RWPE2 (cell line): ENCODE measurements at places on chromosomes 7 and 10.

GRCh38 chr7:28768577-28769147, 189.5 kb downstream of the TRIL start:
- H3K27me3 ChIP-seq, result no peaks in the 10 kb centered on the region
- H3K4me3 ChIP-seq, result no peak overlapping the region
- H3K27ac ChIP-seq, result no peak overlapping the region
- no peaks in the 10 kb centered on the region for H3K4me1 ChIP-seq

GRCh38 chr7:44155191-44156185, 14.4 kb upstream of the MYL7 start:
- H3K4me1 ChIP-seq, result no peaks in the 10 kb centered on the region
- H3K27me3 ChIP-seq, result no peaks in the 10 kb centered on the region
- H3K27ac ChIP-seq, result no peak overlapping the region
- DNase-seq, result no peak

DNA sequence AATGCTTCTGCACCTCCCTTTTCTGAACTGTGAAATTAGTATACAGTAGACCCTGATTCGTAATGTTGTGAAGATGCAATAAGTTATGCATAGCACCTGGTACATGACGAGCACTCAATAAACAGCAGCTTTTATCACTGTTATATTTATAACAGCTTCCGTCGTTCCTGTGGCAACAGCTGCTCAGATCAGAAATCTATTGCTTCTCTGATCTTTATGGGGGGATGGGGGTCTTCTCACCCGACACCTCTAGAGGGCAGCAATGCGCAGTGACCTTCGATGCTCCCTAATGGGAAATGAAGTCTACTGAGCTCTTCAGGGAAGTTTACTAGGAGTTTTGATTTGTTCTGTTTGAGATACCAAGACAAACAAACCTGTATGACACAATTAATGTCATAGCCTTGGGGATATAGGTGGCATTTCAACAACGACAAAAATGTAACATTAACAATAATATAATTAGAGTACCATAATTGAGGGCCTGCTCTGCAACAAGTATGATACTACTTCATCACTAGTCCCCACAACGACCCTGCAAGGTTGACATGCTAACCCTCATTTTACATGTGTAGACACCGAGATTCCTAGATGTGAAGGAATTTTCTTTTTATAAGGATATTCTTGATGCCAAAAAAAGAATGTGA, 289.6 kb downstream of the SFMBT2 start:
- H3K36me3 ChIP-seq, result no peaks in the 10 kb centered on the region
- H3K4me1 ChIP-seq, result no peaks in the 10 kb centered on the region
- H3K4me3 ChIP-seq, result no peak overlapping the region
- peaks cover 13% of the 10 kb centered on the region for H3K27me3 ChIP-seq
- H3K27ac ChIP-seq, result no peak overlapping the region
- DNase-seq, result no peak

GRCh38 chr10:70673929-70674559, 1.7 kb downstream of the ADAMTS14 start:
- no peaks in the 10 kb centered on the region for H3K36me3 ChIP-seq
- peaks cover 5% of the 10 kb centered on the region for H3K27me3 ChIP-seq
- DNase-seq, result no peak
- peaks cover 10% of the 10 kb centered on the region for H3K4me1 ChIP-seq

- H3K4me1 ChIP-seq, result no peaks in the 10 kb centered on the region
- no peaks in the 10 kb centered on the region for H3K27me3 ChIP-seq
- H3K36me3 ChIP-seq, result no peaks in the 10 kb centered on the region
- H3K4me3 ChIP-seq, result no peak overlapping the region
Measured at GRCh38 chr10:48636901-48637300, 32.0 kb upstream of the ARHGAP22 start.

DNA sequence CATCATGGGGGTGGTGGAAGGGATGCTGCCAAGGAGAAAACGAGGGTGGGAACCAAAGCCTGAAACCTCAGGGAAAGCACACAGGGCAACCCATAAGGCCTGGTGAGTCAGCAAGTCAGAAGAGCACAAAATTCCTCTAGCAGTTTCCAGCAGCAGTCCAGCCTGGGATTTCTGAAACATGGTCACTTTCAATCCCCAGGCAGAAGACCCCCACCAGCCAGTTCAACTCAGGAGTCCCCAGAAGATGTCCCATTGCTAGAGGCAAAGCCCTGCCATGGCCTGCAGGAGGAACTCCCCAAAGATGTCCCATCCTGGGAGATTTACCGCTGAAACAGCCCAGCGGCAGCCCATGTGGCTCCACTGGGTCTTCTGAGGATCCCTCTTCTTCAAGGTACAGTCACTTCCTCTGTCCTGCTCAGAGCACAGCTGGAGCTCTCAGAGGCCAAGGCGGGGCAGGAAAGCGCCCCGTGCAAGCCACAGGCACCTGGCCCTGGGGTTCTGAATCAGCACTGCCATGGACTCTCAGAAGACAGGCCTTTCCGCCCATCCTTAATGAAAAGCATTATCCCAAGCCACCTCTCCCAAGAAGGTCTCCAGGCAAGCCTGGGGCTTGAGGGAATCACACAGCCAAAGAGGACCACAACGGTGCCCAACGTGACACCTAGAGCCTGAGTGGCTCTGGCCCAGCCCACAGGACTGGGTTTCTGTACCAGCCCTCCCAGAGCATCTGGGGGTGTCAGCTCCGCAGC, 196.9 kb downstream of the GRID1 start:
- DNase-seq, result no peak
- no peaks in the 10 kb centered on the region for H3K36me3 ChIP-seq
- no peak overlapping the region for H3K27ac ChIP-seq
- no peaks in the 10 kb centered on the region for H3K27me3 ChIP-seq
- no peak overlapping the region for H3K4me3 ChIP-seq

GRCh38 chr7:55517191-55517633, 55.1 kb downstream of the VOPP1 start:
- no peaks in the 10 kb centered on the region for H3K27me3 ChIP-seq
- H3K4me3 ChIP-seq, result no peak overlapping the region
- H3K36me3 ChIP-seq, result peaks cover 36% of the 10 kb centered on the region

DNA sequence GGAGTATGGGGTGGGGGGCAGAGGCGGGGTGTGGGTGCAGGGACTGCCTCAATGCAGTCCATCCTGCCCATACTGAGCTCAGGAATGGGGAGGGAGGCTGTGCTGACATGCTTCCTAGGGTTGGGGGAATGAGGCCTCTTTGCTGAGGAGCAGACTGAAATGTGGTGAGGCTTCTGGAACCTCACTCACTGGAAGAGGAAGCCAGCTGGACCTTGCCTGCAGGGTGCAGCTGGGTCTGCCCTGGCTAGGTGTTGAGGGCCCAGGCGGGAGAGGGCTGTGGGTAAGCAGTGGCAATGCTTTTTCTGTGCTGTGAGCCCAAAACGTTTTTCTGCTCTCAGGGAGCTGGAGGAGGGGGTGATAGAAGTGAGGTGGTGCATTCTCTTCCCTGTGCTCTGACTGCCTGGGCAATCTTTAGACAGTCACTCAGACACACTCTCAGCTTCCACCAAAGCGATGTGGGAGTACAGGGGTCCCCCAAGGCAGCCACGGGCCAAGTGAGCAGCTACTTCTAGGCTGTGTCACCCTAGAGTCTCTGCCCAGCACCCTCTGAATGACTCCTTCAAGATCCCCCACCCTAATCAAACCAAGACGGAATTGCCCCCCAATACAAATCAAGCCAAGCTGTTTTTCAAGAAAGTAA, 41.1 kb upstream of the BMPR1A start:
- no peaks in the 10 kb centered on the region for H3K4me1 ChIP-seq
- H3K27ac ChIP-seq, result no peak overlapping the region
- H3K36me3 ChIP-seq, result no peaks in the 10 kb centered on the region
- H3K4me3 ChIP-seq, result no peak overlapping the region
- no peaks in the 10 kb centered on the region for H3K27me3 ChIP-seq

DNA sequence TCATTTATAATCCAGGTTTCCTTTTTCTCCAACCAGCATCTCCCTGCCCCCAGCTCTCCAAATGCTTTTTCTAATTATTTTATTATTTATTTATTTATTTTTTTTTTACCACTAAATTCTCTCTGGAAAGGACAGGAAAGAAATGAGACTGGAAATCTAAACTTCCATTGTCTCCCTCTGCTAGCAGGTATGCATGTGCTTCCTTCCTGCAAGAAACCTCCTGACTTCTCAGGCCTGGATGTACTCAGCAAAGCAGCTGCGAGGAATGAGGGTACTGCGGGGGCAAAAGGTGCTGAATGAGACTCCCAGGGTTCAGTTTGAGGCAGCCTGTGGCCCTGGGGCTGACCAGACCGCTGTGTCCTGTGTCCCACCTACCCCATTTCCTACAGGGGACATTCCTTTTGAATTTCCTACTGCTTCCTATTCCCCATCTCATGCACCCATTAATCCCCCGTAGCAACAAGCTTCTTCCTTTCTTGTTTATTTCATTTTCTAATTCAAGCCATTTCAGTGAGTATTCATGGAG, 324.6 kb upstream of the IGFBP3 start:
- H3K27ac ChIP-seq, result no peak overlapping the region
- H3K4me3 ChIP-seq, result no peak overlapping the region
- H3K27me3 ChIP-seq, result no peaks in the 10 kb centered on the region
- H3K4me1 ChIP-seq, result no peaks in the 10 kb centered on the region

- no peak overlapping the region for H3K4me3 ChIP-seq
- H3K27ac ChIP-seq, result peak overlapping the region; percentile 53
- DNase-seq, result no peak
- H3K36me3 ChIP-seq, result no peaks in the 10 kb centered on the region
- no peaks in the 10 kb centered on the region for H3K27me3 ChIP-seq
Measured at GRCh38 chr7:134619627-134620331, 26.9 kb upstream of the BPGM start.

GRCh38 chr10:49139028-49139845, 5.4 kb upstream of the FAM170B start:
- H3K27me3 ChIP-seq, result no peaks in the 10 kb centered on the region
- no peaks in the 10 kb centered on the region for H3K36me3 ChIP-seq
- no peak overlapping the region for H3K4me3 ChIP-seq
- H3K27ac ChIP-seq, result no peak overlapping the region
- H3K4me1 ChIP-seq, result no peaks in the 10 kb centered on the region
- no peak for DNase-seq

GRCh38 chr7:27608776-27609495, 53.7 kb downstream of the HIBADH start:
- no peak for DNase-seq
- 0 out of 2 replicates have a peak, but pooled peaks cover 4% of the 10 kb centered on the region for H3K36me3 ChIP-seq
- H3K4me3 ChIP-seq, result no peak overlapping the region
- H3K4me1 ChIP-seq, result peaks cover 57% of the 10 kb centered on the region
- peak overlapping the region; percentile 15 for H3K27ac ChIP-seq
- no peaks in the 10 kb centered on the region for H3K27me3 ChIP-seq

DNA sequence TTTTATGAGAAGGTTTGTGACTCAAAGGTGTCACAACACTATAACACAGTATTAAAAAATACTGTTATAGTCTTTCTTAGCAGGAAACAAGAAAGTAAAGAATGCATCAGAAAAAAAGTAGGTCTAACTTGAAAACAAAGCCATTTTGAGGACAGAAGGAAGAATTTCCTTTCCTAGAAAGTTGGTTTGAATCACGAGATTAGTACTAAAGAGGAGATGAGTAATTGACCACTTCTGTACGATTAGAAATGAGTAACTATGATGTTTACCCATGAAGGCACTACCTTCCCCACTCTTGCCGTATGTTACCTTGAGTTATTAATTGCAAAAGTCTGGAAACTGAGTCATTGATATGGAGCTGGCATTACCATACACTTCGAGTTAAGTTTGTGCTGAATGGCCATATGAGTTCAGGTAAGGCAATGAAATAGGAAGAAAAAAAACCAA, 65.2 kb downstream of the FAM185A start:
- H3K4me1 ChIP-seq, result peaks cover 10% of the 10 kb centered on the region
- no peaks in the 10 kb centered on the region for H3K27me3 ChIP-seq
- DNase-seq, result no peak
- H3K27ac ChIP-seq, result peak overlapping the region; percentile 56

- peaks cover 11% of the 10 kb centered on the region for H3K4me1 ChIP-seq
- H3K4me3 ChIP-seq, result no peak overlapping the region
- DNase-seq, result no peak
- H3K36me3 ChIP-seq, result no peaks in the 10 kb centered on the region
Measured at GRCh38 chr7:90298145-90299038, 22.7 kb downstream of the FAM237B start.

- peaks cover 22% of the 10 kb centered on the region for H3K4me1 ChIP-seq
- H3K36me3 ChIP-seq, result no peaks in the 10 kb centered on the region
- no peak overlapping the region for H3K4me3 ChIP-seq
- no peaks in the 10 kb centered on the region for H3K27me3 ChIP-seq
- no peak overlapping the region for H3K27ac ChIP-seq
- no peak for DNase-seq
Measured at GRCh38 chr10:21396889-21397288, 128.6 kb downstream of the SKIDA1 start.

DNA sequence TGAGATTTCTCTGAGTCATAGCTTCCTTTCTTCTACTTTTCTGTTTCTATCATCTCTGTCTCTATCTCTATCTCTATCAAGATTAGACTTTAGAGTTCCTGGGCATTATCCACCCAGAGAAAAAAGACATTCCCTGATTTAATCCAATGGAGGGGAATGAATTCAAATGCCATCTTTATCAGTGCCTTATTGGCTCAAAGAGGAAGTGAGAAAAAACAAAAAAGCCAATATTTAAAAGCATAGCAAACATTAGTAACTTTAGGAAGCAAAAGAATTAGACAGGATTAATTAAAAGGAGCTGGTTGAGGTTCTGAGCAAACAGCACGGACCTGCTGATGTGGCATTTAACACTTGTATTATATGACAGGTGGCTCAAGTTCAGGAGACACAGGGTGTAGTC, 736.5 kb downstream of the REEP3 start:
- no peaks in the 10 kb centered on the region for H3K36me3 ChIP-seq
- DNase-seq, result no peak
- H3K27me3 ChIP-seq, result peaks cover 3% of the 10 kb centered on the region
- H3K4me3 ChIP-seq, result no peak overlapping the region

GRCh38 chr10:22259280-22259679, 41.5 kb upstream of the EBLN1 start:
- H3K4me1 ChIP-seq, result no peaks in the 10 kb centered on the region
- no peaks in the 10 kb centered on the region for H3K27me3 ChIP-seq
- no peak for DNase-seq
- H3K4me3 ChIP-seq, result no peak overlapping the region
- H3K36me3 ChIP-seq, result no peaks in the 10 kb centered on the region

DNA sequence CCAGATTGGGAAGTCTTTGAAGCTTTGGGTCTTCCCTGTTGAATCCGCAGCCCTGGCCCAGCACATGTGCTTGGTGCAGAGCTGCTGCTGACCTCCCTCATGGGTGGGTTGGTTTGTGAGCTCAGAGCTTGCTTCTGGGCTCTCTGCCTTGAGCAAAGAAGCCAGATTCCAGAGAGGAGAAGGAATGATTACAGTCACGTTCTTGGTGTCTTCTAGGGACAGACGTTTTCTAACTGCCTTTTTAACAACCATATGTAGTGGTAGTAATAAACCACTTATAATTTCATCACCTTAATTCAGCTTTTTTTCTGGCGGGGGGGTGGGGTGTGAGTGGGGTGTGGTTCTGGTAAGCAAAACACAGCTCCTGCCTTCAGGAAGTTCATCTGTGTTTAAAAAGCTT, 39.5 kb downstream of the LRMDA start:
- no peak overlapping the region for H3K4me3 ChIP-seq
- H3K36me3 ChIP-seq, result no peaks in the 10 kb centered on the region
- DNase-seq, result no peak
- H3K27me3 ChIP-seq, result no peaks in the 10 kb centered on the region
- no peak overlapping the region for H3K27ac ChIP-seq
- H3K4me1 ChIP-seq, result peaks cover 17% of the 10 kb centered on the region

- H3K36me3 ChIP-seq, result no peaks in the 10 kb centered on the region
- H3K4me3 ChIP-seq, result no peak overlapping the region
- H3K27ac ChIP-seq, result no peak overlapping the region
- peak; percentile 35 for DNase-seq
- H3K27me3 ChIP-seq, result peaks cover 32% of the 10 kb centered on the region
Measured at GRCh38 chr7:155361346-155361680, 63.6 kb downstream of the INSIG1 start.
